ENCODE measurements at places on chromosomes 3 and 15.
A peak's percentile ranks its signal among the peaks of the same experiment; 100 is the strongest.

GRCh38 chr15:99951511-99951910 is 218.3 kb upstream of the LYSMD4 start:
- no peak for DNase-seq

GRCh38 chr15:62799037-62799436 is 243.5 kb upstream of the TPM1 start:
- no peak for DNase-seq

- no peak for DNase-seq
These were observed 43.8 kb downstream of the ADAMTSL3 start for GRCh38 chr15:83697716-83698115.

GRCh38 chr15:22958487-22959280 is 21.5 kb downstream of the CYFIP1 start:
- no peak for DNase-seq

DNA sequence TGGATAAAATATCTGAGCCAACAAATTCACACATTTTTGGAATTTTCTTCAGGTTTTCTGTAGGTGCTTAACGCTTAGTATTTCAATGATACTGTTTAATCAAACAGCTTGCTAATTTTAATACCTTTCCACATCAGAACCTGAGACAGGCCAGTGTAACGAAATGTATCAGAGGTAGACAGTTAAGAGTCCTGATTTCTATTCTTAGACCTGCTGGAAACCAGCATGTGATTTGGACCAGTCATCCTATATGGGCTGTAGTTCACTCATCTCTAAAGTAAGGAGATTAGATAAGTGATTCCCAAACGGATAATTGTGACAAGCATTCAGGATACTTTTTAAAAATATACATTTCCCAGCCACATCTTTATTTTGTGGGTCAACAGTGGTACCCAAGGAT is 18.4 kb downstream of the ARL6IP5 start:
- DNase-seq: no peak

GRCh38 chr3:124535306-124535705 is 194.9 kb upstream of the UMPS start:
- no peak for DNase-seq

GRCh38 chr15:29067949-29068348 is 182.2 kb downstream of the APBA2 start:
- no peak for DNase-seq

GRCh38 chr3:108669208-108669607 is 79.7 kb downstream of the DZIP3 start:
- DNase-seq: no peak

DNA sequence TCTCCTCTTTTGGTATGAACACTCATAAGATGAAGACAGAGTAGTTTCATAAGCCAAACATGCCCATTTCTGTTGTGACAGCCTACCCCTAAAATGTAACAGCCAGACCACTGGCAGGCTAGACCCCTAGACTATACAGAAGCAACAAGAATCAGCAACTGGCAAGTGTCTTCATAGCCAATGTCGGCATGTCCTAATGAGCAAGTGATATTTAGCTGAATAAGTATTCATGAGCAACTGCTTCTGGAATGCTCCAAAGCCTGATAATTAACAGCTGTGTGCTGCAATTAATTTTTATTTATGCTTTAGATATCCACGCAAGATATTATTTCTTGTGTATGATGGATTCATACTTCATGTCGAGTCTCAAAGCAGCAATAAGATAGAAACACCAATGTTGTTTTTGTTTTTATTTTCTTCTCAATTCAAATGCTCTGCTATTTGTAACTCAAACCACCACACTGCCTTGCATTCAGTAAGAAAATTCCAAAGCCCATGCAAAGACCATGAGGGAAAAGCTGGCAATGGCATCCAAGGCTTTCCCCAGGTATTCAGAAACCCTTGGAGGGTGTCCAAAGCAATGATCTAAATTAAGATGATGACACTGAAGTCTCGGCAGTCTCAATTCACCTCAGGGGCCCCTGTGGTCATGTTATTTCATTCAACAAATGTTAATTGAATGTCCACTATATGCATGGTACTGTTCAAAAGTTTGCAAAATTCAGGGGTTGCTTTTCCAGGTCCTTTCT is 167.7 kb upstream of the NECTIN3 start:
- no peak for DNase-seq

DNA sequence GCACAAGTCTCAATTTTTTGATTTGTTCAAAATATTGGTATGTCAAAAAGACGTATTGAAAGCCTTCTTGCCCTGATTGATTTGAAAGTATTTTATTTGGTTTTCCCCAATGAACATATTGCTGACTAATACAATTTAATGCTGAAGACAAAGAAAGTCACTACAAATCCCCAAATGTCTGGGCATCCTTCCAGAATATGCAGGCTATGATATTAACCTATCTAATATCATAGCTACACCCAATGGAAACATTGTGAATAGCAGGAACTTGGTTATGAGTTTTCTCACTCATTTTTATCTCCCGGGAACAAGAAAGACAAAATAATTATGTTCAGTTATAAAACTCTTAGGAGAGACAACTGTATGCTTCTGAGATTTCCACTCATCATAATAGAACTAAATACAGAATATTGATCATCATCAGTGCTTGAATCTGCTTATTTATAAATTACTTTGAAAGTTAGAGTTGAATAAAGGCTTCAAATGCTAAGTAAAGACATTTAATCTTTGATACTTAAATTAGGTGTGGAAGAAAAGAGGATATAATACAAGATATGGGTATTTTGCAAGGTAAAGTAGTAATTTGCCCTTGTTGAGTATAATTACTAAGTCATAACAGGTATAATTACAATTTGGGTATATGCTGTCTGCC is 483.9 kb downstream of the RBMS3 start:
- peak; percentile 82 for DNase-seq
